HFFc6 (cell line): ENCODE measurements at places on chromosomes 6 and 20. TPM values are rescaled to one million over a fixed set of nuclear protein-coding genes. Genes with fewer than 3 reads are reported as not detected.

The PTCHD4 gene
- total RNA-seq: 1.6 to 8.0 TPM (median 1.8 TPM) in 3 replicates

- H3K4me3 ChIP-seq: no peak overlapping the region
- H3K4me1 ChIP-seq: no peaks in the 10 kb centered on the region
- DNase-seq: no peak
- H3K27me3 ChIP-seq: no peaks in the 10 kb centered on the region; the same call in 1 of the 2 replicates
- H3K27ac ChIP-seq: no peak overlapping the region
Measured at GRCh38 chr20:14454296-14454695, 116.9 kb upstream of the FLRT3 start.

The PDE7B gene
- total RNA-seq: 0.83 to 5.4 TPM (median 1.2 TPM) in 3 replicates

GRCh38 chr20:32456869-32457478, 98.8 kb downstream of the ASXL1 start:
- peaks cover 12% of the 10 kb centered on the region for H3K4me1 ChIP-seq
- peaks cover 4% of the 10 kb centered on the region; the same call in 1 of the 2 replicates for H3K36me3 ChIP-seq
- peak overlapping the region; percentile 64 for H3K4me3 ChIP-seq
- H3K27ac ChIP-seq: 0 out of 2 replicates have a peak overlapping the region, but pooled peaks have one; percentile 24
- H3K27me3 ChIP-seq: peaks cover 6% of the 10 kb centered on the region

DNA sequence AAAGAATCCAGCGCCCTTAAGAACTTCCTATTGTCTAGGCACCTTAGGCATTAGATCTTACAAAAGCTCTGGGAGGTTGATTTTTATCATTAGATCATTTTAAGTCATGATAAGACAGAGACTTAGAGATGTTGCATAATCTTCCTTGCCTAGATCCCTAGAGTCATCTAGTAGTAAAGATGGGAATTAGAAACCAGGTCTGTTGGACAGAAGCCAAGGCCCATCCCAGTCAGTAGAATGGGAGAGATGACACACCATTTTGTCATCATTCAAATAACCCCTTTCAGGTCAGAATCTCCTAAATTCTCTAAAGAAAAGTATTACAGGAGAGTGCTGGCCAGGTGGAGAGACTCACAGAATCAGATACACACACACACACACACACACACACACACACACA, 579.1 kb downstream of the BMP2 start:
- H3K27me3 ChIP-seq: peaks cover 2% of the 10 kb centered on the region; the same call in 1 of the 2 replicates

- H3K27ac ChIP-seq: no peak overlapping the region
- peaks cover 10% of the 10 kb centered on the region for H3K27me3 ChIP-seq
- no peak overlapping the region for H3K4me3 ChIP-seq
- no peak for DNase-seq
- H3K4me1 ChIP-seq: no peaks in the 10 kb centered on the region
Measured at GRCh38 chr6:107677399-107677798, 146.7 kb downstream of the SCML4 start.

GRCh38 chr6:138086573-138087196, 20.5 kb downstream of the PERP start:
- no peak overlapping the region for H3K4me3 ChIP-seq
- H3K27me3 ChIP-seq: peaks cover 6% of the 10 kb centered on the region; the same call in 1 of the 2 replicates
- no peak for DNase-seq
- peaks cover 9% of the 10 kb centered on the region; the same call in 1 of the 2 replicates for H3K36me3 ChIP-seq
- no peak overlapping the region for H3K27ac ChIP-seq

The HLA-DRB5 gene
- not detected in 3 replicates for total RNA-seq

GRCh38 chr6:125300992-125301434, 754 bp downstream of the HDDC2 start:
- peaks cover 1% of the 10 kb centered on the region for H3K27me3 ChIP-seq
- peak overlapping the region; percentile 92 for H3K27ac ChIP-seq
- peaks cover 48% of the 10 kb centered on the region for H3K4me1 ChIP-seq
- DNase-seq: peak; percentile 33
- peak overlapping the region; percentile 94 for H3K4me3 ChIP-seq

DNA sequence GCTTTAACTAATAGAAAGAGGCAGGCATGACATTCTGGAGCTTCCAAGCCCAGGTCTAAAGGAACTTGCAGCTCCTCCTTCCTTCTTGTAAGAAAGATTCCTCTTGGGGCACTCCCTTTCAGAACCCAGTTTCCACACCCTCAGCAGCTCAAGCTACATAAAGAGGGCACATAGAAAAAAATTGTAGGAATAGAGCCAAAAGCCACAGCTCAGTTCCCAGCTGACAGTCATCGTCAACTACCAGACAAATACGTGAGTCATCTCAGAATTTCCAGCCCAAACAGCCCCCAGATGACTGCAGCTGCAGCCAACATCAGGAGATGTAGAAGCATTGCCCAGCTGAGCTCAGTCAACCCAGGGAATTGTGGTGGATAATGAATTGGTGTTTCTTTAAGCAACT, 349.8 kb upstream of the ARID1B start:
- peak; percentile 2 for DNase-seq
- peaks cover 10% of the 10 kb centered on the region; the same call in 1 of the 2 replicates for H3K4me1 ChIP-seq
- no peak overlapping the region for H3K4me3 ChIP-seq
- peaks cover 5% of the 10 kb centered on the region; the same call in 1 of the 2 replicates for H3K36me3 ChIP-seq
- no peak overlapping the region for H3K27ac ChIP-seq
- no peaks in the 10 kb centered on the region for H3K27me3 ChIP-seq
